Epithelial cell of proximal tubule (primary cell): ENCODE measurements at places on chromosomes 3 and 15. TPM values are rescaled to one million over a fixed set of nuclear protein-coding genes. Genes with fewer than 3 reads are reported as not detected.

DNA sequence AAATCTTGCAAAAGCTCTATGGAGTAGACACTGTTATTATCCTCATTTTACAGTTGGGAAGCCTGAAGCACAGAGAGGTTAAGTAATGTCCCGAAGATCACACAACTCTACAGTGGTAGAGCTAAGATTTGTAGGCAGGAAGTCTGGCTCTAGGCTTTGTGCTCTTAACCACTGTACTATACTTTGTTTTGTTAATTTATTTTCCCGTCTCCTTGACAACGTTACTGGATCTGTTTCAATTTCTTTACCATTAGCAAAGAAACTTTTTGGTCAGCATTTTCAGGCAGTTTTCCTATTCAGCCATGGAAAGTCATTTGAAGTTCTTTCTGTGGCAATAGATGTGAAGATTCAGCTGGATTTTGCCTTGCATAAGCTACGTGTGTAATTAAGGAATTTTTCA, 51.7 kb downstream of the OTOL1 start:
- no peak for DNase-seq

- DNase-seq, result no peak
Observed at GRCh38 chr15:87680208-87680607, 576.3 kb downstream of the NTRK3 start.

DNA sequence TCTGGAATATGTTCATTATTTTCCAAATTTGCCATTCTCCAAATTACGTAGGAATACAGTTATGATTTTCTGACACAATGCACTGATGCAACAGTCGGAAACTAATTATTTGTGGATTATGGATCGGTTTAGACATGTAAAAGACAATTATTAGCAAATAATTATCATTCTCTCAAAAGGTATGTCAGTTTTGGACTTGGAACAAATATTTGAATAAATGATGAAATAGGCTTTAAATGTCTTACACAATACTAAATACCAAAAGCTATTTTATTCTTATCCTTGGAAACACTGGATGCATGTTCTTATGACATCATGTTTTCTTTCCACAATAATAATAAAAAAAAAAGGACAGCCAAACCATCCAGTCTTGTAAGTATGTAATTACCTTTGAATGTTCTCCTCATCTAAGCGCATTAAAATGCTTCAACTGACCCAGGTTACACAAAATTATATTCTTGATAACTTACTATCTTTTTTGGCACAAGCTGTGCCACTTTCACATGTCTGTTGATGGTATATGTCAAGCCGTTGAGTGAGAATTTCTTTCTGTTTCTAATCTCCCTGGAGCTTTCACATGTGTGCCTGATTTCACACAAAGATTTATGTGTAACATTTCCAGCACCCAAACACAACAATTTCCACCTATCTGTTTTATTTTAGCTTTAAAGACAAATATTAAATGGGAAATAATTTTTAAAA, 238.5 kb upstream of the ZNF385D start:
- no peak for DNase-seq

GRCh38 chr15:47352217-47352616, 365.1 kb upstream of the SEMA6D start:
- no peak for DNase-seq

DNA sequence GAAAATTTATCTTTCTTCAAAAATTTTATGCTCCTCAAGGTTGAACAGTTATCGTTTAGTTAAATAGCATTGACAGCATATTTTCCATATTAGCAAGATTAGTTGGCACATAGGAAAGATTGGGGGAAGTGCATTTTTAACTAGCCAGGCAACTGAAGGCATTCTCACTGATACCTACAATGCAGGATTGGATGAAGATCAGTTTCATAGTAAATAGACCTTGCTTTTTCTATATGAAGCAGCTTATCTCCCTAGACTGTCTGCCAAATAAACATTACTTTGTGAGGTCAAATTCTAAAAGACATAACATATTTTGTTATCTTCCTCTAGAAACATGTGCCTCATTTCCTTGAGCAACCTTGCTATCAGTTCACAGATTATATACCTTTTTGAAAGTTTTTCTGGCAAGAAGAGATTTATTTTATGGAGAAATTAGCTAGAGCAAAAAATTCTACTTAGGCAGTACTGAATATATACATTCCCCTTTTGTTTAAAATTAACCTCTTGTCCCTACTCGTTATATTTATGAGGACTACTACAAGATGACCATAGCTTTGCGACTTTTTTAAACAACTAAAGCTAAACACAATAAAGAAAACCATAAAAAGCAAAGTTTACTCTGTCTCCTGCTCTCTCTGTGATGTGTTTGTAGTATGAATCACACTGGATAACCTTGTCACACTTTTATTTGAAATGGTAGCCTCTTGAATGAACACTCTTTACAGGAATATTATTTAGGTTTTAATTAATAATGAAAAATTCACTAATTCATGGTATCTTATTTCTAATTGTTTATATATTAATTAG, 654.9 kb upstream of the TBL1XR1 start:
- DNase-seq, result no peak

DNA sequence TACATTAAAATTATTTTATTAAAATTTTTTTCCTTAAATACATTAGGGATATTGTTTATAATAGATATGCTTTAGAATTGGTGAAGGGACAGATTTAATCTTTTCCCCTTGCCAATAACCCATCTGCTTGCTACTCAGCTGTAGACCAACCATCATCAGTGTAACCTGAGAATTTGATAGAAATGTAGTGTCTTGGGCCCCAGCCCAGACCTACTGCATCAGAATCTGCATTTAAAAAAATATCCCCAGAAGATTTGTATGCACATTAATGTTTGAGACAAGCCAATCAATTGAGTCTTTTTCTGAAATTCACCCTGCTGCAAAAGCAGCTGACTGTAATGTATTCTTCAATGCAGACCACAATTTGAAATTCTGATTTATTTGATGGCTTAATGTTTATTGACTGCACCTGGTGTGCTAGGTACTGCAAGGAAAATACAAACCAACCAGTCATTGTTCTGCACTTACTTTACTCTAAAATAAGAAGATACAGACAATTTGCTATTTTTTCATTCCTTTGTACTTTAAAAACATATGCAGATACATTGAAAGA, 190.7 kb upstream of the SGO1 start:
- no peak for DNase-seq

GRCh38 chr15:40511093-40511471, 40.3 kb downstream of the CHST14 start:
- no peak for DNase-seq

- DNase-seq, result no peak
Observed at GRCh38 chr3:98018301-98018700, 16.8 kb downstream of the GABRR3 start.

The COPB2 gene
- 69.2 and 117 TPM in 2 replicates for total RNA-seq

The SAXO2 gene
- 0.12 and 2.2 TPM in 2 replicates for total RNA-seq

- no peak for DNase-seq
Observed at GRCh38 chr15:72813345-72814004, 29.9 kb upstream of the ADPGK start.

- no peak for DNase-seq
Observed at GRCh38 chr3:65762235-65762580, 276.5 kb downstream of the MAGI1 start.

GRCh38 chr3:33773637-33774036, 24.8 kb upstream of the PDCD6IP start:
- no peak for DNase-seq

DNA sequence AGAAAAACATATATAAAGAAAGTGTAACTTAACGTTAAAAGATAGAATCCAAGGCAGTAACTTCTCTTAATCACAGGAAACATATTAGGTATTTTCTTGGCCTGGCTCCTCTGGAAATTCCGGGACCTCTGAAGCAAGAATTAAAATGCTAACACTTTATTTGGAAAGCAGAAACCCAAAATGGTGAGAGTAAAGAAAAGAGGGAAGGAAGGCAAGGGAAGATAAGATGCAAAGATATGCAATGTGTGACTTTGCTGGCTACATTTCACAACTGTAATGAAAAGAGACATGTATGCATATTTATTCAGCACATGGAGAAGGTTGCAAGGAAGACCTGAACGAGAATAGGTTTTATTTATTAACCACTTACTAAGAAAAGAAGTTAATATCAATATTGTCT, 372.5 kb downstream of the TBL1XR1 start:
- no peak for DNase-seq

DNA sequence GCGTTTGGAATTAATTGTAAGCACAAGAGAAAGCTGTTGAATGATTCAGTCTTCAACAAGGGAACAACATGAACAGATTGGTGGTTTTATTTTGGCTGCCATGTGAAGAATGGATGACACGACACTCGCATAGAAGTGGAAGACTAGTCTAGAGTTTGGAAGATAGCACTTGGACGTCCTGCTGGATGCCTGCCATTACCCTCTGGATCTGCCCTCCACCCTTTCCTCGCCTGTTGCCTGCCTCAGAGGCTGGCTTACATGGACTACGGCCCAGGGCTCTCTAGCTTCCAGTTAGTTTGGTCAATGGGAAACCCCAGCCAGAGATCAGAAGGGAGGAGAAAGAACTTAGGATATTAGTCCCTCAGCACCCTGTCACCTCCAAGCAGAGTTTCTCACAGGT, 493.5 kb downstream of the FHIT start:
- DNase-seq, result no peak

The SPRED1 gene
- 12.3 and 14.2 TPM in 2 replicates for total RNA-seq

GRCh38 chr3:133775835-133776234, 29.6 kb downstream of the TF start:
- DNase-seq, result no peak

DNA sequence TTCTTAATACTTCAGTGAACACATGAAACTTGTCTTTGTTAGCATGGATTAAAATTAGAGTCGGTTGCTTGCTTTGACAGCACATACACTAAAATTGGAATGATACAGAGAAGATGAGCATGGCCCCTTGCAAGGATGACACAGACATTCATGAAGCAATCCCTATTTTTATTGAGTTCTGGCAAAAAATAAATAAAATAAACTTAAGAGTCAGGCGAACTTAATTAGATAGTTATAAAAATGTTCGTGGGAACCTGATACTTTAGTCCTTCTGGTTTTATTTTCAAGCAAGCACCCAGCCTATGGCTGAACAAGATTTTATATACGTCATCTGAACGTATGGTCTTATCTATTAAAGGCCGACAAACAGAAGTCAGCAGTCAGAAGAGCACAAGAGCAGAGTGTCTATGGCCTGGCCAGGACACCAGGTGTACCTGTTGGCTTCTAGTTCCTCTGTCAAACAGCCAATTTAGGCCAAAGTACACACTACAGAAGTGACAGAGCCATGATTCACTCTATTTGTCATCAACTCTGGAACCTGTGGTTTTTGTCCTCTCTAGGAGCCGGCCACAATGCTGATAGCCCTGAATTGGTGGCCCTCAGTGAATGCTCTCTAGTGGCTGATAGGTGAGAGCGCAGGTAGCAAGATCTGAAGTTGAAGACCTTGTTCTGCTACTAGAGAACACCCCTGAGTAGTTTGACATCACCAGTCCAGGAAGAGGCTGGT, 64.3 kb downstream of the LEO1 start:
- no peak for DNase-seq

DNA sequence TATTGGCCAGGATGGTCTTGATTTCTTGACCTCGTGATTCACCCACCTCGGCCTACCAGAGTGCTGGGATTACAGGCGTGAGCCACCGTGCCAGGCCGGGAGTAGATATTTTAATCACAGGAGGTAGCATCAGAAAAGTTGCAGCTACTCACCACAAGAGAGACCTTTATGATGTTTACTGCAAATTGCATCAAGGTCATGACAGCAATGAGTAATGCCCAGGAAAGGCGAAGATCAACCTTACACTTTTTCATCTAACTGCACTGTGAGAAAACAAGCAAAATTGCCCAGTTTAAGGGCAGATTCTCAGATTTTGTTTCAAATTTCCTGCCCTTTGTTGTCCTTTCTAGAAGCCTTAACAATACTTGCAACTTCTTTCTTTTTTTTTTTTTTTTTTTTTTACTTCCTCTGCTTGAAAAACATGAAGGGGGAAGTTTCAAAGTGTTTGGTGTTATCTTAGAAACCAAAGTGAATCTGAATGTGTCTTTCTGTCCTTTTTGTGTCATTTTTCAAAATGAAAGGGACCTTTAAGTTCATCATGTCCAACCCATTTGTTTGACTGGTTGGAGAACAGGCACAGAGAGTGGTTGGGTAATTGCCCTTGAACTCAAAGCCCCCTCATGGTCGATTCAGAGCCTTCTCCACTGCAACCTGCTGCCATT, 25.0 kb downstream of the TGFBR2 start:
- no peak for DNase-seq

DNA sequence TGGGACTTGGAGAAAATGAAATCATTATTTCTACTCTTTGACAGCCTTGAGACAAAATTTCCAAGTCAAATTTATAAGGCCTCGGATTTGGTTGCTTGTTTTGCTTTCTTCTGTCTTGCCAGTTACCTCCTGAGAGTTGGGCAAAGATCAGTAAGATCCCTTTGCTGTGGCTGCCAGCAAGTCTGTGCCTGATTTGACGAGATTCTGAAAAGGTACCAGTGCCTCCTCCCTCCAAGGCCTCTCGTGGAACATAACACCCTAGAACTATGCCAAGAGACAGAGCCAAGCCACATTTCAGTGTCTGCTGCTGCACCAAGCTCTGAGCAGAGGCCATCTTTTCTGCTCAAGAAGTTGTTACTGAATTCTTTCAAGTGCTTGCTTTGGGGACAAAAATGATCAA, 61.0 kb downstream of the GTPBP8 start:
- no peak for DNase-seq

DNA sequence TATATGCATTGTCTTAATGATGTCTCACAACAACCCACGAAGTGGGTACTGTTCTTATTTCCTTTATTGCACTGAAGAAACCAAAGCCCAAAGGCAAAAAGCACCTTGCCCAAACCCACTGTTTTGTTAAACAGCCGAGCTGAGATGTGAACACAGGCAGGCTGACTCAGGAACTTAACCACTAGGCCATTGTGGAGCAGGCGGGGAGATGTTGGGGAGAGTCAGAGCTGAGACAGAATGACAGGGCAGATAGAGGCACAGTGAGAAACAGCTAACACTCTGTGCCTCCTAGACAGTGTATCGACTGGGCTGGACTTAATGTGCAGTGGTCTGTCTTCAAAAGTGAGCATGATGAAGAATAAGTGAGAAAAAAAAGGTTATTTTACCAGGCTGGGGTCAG, 56.5 kb downstream of the RPLP1 start:
- no peak for DNase-seq

The TF gene
- total RNA-seq, result under 0.01 TPM in 1 of 2 replicates, not detected in the other

- DNase-seq, result no peak
Observed at GRCh38 chr3:156323466-156323865, 203.1 kb downstream of the KCNAB1 start.

DNA sequence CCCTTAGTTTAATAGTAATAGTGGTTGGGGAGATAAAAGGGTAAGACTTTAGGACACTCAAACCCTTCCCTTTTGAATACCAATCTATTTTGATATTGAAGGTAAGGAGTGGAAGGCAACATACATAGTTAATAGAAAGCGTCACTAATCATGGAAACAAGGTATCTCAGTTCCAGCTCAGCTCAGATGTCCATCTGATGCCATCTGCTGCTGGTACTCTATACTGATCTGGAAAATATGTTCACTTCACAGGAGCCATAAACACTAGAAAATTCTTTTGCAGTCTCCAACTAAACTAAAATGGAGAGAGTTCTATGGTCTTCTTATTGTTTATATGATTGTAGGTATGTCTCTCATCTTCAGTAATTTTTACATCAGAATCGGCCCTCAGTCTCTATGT, 1777.1 kb downstream of the OTOL1 start:
- no peak for DNase-seq
